ENCODE measurements at places on chromosomes 3 and 15. TPM values are rescaled to one million over a fixed set of nuclear protein-coding genes. Genes with fewer than 3 reads are reported as not detected.

The GOLGA8A gene
- 65.3 TPM for total RNA-seq

The NR1I2 gene
- total RNA-seq, result 0.36 TPM

The PARP15 gene
- 9.1 TPM for total RNA-seq

DNA sequence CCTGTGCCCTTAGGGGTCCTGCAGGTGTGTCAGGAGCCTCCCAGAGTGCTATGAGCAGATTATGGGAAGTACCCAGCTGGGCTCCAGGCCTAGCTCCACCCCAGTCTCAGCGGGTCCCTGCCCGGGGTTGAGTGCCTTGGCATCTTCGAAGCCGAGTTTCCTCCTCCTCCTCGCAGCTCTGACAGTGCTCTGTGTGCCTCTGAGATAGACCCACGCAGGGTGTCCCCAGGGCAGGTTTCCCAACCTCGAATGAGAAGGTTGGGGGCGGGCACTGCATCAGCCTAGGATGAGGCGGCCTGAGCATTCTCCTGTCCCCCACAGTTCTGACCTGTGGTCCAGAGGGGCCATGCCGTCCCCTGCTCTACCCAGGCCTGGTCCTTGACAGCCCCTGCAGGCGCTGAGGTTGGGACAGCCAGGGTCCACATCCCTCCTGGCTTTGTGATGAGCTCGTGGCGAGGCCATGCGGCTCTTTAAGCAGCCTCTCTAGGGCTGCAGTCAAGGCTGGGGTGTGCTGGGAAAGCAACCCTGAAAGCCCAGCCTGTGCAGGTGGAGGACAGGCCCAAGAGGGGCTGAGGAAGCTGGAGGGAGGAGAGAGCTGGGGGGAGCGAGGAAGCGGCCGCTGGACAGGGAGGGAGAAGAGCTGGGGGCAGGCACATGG, 20.2 kb upstream of the SKOR1 start:
- DNase-seq, result no peak
- H3K36me3 ChIP-seq, result peaks cover 5% of the 10 kb centered on the region
- H3K27me3 ChIP-seq, result no peaks in the 10 kb centered on the region
- no peak overlapping the region for H3K4me3 ChIP-seq
- H3K27ac ChIP-seq, result no peak overlapping the region

DNA sequence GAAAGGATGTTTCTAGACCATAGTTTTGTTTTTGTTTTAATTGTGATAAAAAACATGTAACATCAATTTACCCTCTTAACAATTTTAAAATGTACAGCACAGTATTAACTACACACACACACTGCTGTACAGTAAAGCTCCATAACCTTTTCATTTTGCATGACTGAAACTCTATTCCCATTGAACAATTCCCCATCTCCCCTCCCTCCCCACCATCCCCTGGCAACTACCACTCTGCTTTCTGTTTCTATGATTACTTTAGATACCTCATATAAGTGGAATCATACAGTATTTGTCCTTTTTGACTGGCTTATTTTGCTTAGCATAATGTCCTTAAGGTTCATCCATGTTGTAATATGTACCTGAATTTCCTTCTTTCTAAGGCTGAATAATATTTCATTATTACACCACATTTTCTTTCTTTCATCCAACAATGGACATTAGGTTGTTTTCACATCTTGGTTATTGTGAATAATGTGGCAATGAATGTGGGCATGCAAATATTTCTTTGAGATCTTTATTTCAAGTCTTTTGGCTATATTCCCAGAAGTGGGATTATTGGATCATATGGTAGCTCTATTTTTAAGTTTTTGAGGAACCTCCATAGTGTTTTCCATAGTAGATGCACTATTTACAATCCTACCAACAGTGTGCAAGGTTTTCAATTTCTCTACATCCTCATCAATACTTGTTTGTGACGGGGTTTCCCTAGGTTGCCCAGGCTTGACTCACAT, 10.7 kb downstream of the CHST14 start:
- no peak overlapping the region for H3K4me3 ChIP-seq
- H3K27me3 ChIP-seq, result peaks cover 2% of the 10 kb centered on the region
- H3K4me1 ChIP-seq, result no peaks in the 10 kb centered on the region

The CLDND1 gene
- total RNA-seq, result 199 TPM

DNA sequence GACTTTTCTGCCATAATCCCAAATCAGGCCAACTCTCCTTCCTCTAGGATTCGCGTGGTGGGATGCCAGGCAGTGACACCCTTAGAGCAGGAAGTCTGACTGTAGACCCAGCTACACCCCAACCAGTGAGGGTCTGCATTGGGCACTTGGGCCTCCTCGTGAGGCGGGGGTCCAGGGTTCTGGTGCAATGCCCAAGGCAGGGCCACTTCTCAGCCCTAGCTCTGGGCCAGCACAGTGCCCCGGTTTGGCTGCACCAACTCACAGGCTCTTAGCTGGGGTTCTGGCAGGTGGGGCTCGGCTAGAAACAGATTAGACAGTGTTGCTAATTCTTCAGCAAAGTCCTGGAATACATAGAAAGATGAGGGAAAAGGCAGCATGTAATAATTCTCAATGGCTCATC, 12.7 kb downstream of the CDAN1 start:
- peaks cover 13% of the 10 kb centered on the region for H3K36me3 ChIP-seq
- DNase-seq, result no peak
- H3K4me1 ChIP-seq, result no peaks in the 10 kb centered on the region
- no peak overlapping the region for H3K4me3 ChIP-seq

- H3K36me3 ChIP-seq, result peaks cover 47% of the 10 kb centered on the region
- no peak overlapping the region for H3K4me3 ChIP-seq
- H3K4me1 ChIP-seq, result peaks cover 9% of the 10 kb centered on the region
- DNase-seq, result no peak
- H3K27ac ChIP-seq, result no peak overlapping the region
- no peaks in the 10 kb centered on the region for H3K27me3 ChIP-seq
Measured at GRCh38 chr3:113721636-113722035, 24.4 kb downstream of the NAA50 start.

The HMCES gene
- 58.4 TPM for total RNA-seq

DNA sequence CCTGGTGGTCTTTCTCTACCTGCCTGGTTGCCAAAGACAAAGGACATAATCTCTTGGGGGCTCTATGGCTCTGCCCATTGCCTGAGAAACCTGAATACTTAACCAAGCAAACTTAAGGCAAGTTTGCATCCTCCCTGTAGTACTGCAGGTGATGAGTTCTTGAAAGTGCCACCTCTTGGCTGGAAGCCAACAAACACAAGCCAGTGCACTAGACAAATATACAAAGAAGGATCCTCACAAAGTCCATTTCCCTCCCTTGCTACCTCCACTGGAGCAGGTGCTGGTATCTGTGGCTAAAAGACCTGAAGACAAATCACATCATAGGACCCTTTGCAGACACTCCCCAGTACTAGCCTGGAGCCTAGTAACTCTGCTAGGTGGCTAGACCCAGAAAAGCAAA, 772.3 kb downstream of the SI start:
- H3K4me1 ChIP-seq, result no peaks in the 10 kb centered on the region
- no peak overlapping the region for H3K27ac ChIP-seq
- no peak for DNase-seq
- H3K27me3 ChIP-seq, result no peaks in the 10 kb centered on the region
- no peaks in the 10 kb centered on the region for H3K36me3 ChIP-seq

GRCh38 chr3:182491577-182491976, 301.7 kb upstream of the ATP11B start:
- H3K36me3 ChIP-seq, result no peaks in the 10 kb centered on the region
- H3K4me1 ChIP-seq, result no peaks in the 10 kb centered on the region
- no peak for DNase-seq
- H3K4me3 ChIP-seq, result no peak overlapping the region
- H3K27ac ChIP-seq, result no peak overlapping the region
- no peaks in the 10 kb centered on the region for H3K27me3 ChIP-seq

GRCh38 chr15:28955160-28955992, 69.6 kb downstream of the APBA2 start:
- no peak overlapping the region for H3K4me3 ChIP-seq
- H3K27ac ChIP-seq, result no peak overlapping the region
- H3K4me1 ChIP-seq, result peaks cover 20% of the 10 kb centered on the region
- no peaks in the 10 kb centered on the region for H3K36me3 ChIP-seq
- DNase-seq, result peak; percentile 28
- H3K27me3 ChIP-seq, result no peaks in the 10 kb centered on the region

GRCh38 chr3:188914552-188914951, 257.2 kb upstream of the TPRG1 start:
- peaks cover 43% of the 10 kb centered on the region for H3K4me1 ChIP-seq
- no peaks in the 10 kb centered on the region for H3K27me3 ChIP-seq
- no peak overlapping the region for H3K4me3 ChIP-seq

The EEFSEC gene
- 17.2 TPM for total RNA-seq

DNA sequence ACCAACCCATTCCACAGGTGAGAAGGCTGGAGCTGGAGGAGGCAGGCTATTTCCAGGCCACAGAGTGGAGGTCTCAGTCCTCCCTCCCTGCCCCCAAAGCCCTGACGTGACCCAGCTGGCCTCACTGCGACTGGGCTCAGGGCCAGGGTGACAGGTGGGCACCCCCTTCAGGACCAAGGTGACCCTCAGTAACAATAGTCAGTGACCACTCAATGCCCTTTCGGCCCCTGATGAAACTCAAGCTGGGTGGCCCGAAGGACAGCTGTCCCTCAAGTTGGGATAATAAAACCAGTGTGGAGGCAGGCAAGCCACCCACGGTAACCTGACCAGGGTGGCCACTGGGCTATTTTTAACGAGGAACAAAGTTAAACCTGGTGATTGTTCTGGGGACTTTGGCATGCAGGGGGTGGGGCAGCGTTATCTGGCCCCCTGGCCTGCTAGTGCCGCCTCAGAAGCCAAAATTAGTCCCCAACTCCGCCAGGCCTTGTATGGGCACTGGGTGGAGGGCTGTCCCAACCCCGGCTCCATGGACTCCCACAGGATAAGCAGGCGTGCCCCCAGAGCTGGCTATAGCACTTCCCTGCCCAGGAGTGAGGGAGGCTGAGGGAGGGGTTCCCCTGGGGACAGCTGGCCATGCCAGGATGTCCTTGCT, 1.1 kb downstream of the TNNC1 start:
- H3K4me3 ChIP-seq, result no peak overlapping the region
- H3K4me1 ChIP-seq, result peaks cover 28% of the 10 kb centered on the region
- no peak overlapping the region for H3K27ac ChIP-seq
- no peak for DNase-seq
- no peaks in the 10 kb centered on the region for H3K27me3 ChIP-seq

GRCh38 chr15:60212536-60212935, 185.2 kb downstream of the ANXA2 start:
- DNase-seq, result no peak
- H3K4me3 ChIP-seq, result no peak overlapping the region
- peaks cover 18% of the 10 kb centered on the region for H3K27me3 ChIP-seq
- H3K27ac ChIP-seq, result no peak overlapping the region
- H3K4me1 ChIP-seq, result no peaks in the 10 kb centered on the region

The MEX3B gene
- 0.82 TPM for total RNA-seq

The SLC2A2 gene
- total RNA-seq, result not detected

The CNTN4 gene
- not detected for total RNA-seq

- peaks cover 11% of the 10 kb centered on the region for H3K4me1 ChIP-seq
- H3K27ac ChIP-seq, result no peak overlapping the region
- no peaks in the 10 kb centered on the region for H3K27me3 ChIP-seq
- no peak overlapping the region for H3K4me3 ChIP-seq
Measured at GRCh38 chr15:41852736-41853590, 14.3 kb downstream of the PLA2G4B start.

DNA sequence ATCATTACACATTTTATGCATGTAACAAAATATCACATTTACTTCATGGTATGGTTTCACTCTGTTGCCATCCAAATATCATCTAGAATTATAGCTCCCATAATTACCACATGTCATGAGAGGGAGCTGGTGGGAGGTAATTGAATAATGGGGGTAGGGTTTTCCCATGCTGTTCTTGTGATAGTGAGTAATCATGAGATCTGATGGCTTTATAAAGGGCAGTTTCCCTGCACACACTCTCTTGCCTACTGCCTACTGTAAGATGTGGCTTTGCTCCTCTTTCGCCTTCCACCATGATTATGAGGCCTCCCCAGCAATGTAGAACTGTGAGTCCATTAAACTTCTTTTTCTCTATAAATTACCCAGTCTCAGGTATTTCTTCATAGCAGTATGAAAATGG, 123.4 kb downstream of the SATB1 start:
- H3K36me3 ChIP-seq, result peaks cover 4% of the 10 kb centered on the region
- H3K27ac ChIP-seq, result no peak overlapping the region
- H3K4me1 ChIP-seq, result no peaks in the 10 kb centered on the region

The MUSTN1 gene
- not detected for total RNA-seq

The ANKUB1 gene
- not detected for total RNA-seq

The GOLGA8F gene
- total RNA-seq, result not detected

DNA sequence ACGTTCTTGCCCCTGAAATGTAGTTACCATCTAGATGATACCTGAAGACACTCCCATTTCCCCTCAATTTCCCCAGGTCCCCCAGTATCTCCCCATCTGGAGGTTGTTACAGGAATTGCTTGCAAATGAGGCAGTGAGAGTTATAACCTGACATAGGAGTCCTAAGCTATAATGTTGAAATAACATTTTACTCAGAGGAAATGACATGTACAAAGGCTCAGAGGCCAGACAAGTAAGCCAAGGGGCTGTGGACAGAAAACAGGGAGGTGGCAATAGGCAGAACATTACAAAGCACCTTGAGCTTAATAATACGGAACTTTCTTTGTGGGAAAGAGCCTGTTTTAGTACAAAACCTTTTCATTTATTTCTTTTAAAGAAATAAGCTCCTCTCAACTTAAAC, 171.9 kb downstream of the FRMD5 start:
- H3K27me3 ChIP-seq, result peaks cover 4% of the 10 kb centered on the region
- no peaks in the 10 kb centered on the region for H3K4me1 ChIP-seq
- H3K36me3 ChIP-seq, result no peaks in the 10 kb centered on the region
- no peak overlapping the region for H3K27ac ChIP-seq

- H3K4me3 ChIP-seq, result no peak overlapping the region
- H3K27ac ChIP-seq, result peak overlapping the region; percentile 87
- no peaks in the 10 kb centered on the region for H3K27me3 ChIP-seq
- H3K4me1 ChIP-seq, result peaks cover 39% of the 10 kb centered on the region
Measured at GRCh38 chr15:38631119-38632075, 66.8 kb upstream of the RASGRP1 start.

DNA sequence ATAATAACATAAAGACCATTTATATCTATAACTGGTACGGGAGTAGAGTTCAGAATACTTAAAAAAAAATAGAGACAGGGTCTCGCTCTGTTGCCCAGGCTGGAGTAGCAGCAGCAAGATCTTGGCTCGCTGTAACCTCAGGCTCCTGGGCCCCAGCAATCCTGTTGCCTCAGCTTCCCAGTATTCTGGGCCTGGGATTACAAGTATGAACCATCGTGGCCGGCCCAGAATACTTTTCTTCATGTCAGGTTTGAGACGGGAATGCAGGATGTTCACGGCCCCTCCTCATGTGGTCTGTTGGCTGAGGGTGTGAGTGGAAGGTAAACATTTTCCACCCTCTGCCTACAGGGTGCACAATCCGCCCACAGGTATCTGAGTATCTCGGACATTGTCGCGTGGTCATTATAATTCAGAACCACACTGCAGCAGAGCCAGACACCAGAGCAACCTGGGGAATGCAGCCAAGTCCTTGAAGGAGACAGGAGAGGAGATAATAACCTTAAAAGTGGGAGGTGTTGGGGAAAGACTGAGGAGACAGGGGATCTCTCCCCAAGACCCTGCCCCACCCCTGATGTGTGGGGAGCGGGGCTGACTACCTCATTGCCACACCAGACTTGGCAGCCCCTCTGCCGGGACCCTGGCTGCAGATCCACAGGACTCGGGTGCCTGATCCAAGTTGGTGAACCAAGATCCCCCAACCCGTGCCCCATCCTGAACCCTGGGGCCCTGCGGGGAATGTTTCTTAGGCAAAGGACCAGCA, 106.8 kb downstream of the ADCY5 start:
- no peak for DNase-seq
- no peaks in the 10 kb centered on the region for H3K36me3 ChIP-seq
